ENCODE measurements at places on chromosomes 2 and 18.

DNA sequence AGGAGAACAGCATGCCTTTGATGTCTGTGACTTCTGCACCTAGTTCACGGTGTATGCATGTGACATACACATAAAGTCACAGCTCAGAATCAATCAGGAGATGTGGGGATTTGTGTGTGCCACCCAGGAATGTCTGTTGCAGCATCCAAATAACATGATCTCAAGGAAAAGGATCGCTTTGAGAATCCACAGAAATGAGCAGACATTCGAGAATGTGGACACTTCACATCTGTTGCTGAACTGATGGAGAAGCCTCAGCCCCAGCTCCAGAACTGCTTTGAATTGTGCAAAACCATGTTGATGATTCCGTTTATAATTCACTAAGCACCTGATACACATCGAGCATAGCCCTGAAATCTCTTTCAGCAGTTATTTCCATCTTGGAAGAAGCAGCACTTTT lies 208.6 kb downstream of the CMPK2 start:
- DNase-seq: no peak

GRCh38 chr2:134883552-134884293 lies 34.9 kb upstream of the CCNT2 start:
- DNase-seq: peak; percentile 2

GRCh38 chr2:2057125-2057721 lies 273.9 kb downstream of the MYT1L start:
- DNase-seq: peak; percentile 44

DNA sequence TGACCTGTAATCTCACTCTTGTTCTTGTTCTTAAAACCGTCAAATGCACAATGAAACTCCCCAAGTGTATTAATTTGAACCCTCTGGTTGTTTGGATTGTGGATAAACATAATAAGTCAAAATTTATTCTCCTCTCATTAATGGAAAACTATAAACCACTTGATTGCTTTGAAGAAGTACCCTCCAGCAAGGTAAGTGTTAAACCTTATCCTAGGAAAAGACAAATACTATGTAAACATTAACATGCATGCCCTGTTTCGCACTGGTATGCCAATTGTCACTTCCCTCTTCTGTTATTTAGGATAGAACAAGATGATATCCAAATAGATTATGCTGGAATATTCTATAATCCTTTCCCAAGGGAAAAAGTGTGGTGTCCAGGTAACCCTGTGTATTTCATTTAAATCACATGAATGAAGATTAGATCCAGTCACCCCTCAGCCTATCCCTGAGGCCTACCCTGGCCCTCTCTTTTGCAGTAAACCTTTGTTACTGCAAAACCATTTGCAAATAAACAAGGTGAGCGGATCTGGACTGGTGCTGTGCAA lies 1.3 kb downstream of the ADI1 start:
- DNase-seq: no peak

DNA sequence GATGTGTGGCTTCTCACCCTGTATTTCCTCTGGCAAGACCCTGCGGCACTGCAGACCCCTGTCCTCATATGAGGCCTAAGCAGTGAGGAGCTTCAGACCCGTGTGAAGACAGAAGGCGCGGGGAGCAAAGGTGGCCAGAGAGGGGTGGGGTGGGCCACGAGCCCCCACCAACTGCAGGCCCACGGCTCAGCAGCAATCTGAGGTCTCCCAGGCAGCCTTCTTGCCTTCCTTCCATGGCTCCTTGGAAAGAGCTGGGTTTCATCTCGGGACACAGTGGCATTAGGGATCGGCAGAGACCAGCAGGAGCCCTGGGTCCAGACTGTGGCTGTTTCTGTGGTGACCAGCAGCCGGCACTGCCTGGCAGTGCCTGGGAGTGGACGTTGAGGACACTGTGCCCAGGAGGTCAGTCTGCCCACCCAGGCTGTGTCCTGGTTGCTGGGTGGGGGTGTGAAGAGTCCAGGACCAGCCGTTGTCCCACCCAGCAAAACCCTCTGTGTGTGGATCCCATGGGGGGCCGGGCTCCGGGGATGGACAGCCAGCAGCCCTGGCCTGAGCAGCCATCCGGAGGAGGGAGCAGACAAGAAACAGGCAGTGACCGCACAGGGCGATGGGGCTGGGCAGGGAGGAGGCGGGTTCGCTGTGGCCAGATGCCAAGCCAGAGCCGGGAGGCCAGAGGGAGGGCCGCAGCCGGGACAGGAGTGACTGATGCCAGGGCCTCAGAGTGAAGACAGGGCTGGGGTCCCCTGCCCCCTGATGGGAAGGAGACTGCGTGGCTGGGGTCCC lies 73.8 kb downstream of the RRM2 start:
- DNase-seq: no peak

All from NCI-H146 (cell line).